Effector CD8-positive, alpha-beta T cell (primary cell): ENCODE measurements at places on chromosomes 12 and 14.

GRCh38 chr12:94832780-94833681 is 170.5 kb downstream of the NDUFA12 start:
- no peak for DNase-seq

GRCh38 chr14:93050761-93051160 is 65.0 kb downstream of the ITPK1 start:
- no peak for DNase-seq

GRCh38 chr12:9319842-9320173 is 111.6 kb upstream of the PZP start:
- DNase-seq, result no peak

DNA sequence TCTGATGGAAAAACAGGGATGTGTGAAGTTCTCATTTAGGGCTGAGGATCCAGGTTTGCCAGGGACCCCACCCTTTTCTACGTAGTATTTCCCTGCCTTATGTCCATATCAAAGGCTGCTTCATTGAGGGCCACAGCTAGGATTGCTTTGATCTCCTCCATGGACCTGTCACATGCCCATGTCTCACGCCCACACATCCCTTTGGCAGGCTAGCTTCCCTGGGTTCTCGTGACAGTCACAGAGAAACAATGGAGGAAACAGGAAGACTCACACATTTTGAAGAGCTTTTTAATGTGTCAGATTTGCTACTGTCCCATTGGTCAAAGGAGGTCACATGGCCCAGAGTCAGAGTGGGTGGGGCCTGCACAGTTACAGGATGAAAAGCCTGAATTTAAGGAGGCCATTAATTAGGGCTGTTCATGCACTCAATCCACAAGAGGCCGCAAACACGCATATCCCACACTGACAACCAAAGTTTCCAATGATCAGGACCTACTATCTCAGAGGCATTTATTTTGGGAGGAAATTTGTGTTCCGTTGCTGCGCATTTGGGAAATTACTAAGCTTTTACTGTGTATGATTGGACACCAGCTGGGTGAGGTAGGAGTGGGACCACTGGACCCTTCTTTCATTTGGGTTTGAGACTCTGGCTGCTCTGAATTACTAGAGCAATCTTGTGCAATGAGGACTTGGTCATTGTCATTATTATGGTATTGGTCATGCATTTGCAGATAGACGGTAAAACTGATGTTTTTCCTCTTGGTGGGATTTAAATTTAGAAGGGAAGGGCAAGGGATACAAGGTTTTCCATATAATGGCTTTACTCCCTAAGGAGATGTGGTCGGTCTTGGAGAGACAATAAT is 266.2 kb downstream of the KTN1 start:
- no peak for DNase-seq

GRCh38 chr12:24153079-24153478 is 203.6 kb upstream of the SOX5 start:
- no peak for DNase-seq

GRCh38 chr12:53568809-53569557 is 57.2 kb downstream of the ATF7 start:
- no peak for DNase-seq

DNA sequence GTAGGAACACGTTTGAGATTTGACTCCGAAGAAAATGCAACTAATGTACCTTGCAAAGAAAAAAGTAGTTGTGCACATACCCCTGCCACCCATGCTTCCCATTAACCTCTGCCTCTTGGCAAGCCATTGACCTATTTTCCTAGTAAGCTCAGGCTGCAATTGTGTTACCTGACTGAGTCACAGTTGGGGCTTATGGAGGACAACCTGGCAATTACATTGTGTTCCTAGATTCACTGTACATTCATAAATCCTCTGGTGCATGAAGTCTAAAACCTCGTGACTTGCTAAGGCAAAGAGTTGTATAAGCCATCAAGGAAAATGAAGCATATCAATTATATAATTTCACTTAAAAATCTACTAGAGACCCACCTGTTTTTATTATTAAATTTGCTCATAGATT is 62.0 kb upstream of the DUSP6 start:
- DNase-seq, result no peak

- no peak for DNase-seq
Measured at GRCh38 chr12:100567945-100568344, 5.5 kb upstream of the GAS2L3 start.

GRCh38 chr14:96268431-96269358 is 12.7 kb downstream of the BDKRB1 start:
- no peak for DNase-seq

DNA sequence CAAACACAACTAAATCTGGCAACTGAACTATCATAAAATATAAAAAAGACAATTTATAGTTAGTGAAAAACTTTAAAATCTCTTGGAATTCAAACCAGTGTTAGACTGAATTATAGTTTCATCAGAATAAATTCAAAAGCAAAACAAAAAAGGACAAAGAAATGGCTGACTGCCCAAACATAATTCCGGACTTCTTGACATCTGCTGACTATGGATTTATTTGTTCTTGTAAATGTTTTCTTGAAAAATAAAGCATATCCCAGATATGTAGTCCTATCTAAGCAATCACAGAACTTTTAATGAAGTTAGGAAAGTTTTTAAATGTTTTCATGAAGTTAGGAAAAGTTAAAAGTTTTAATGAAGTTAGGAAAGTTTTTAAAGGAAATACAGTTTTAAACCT is 45.8 kb upstream of the CNTN1 start:
- no peak for DNase-seq

DNA sequence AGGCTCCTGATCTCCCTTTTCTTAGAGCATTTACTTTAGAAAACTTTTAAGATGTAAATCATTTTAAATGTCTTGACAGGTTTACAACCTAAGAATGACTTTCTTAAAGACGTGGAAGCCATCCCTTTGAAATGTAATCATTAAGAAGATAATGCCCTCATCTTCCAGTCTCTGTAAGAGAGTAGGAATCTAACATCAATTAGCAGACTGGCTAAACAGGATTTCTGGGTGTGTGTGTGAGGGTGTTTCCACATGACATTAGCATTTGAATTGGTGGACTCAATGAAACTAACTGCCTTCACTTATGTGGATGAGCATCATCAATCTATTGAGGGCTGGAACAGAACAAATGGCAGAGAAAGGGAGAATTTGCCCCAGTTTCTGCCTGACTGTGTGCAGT is 329.5 kb downstream of the RPL10L start:
- no peak for DNase-seq

- DNase-seq, result no peak
Measured at GRCh38 chr12:93964936-93965335, 183.4 kb upstream of the PLXNC1 start.

DNA sequence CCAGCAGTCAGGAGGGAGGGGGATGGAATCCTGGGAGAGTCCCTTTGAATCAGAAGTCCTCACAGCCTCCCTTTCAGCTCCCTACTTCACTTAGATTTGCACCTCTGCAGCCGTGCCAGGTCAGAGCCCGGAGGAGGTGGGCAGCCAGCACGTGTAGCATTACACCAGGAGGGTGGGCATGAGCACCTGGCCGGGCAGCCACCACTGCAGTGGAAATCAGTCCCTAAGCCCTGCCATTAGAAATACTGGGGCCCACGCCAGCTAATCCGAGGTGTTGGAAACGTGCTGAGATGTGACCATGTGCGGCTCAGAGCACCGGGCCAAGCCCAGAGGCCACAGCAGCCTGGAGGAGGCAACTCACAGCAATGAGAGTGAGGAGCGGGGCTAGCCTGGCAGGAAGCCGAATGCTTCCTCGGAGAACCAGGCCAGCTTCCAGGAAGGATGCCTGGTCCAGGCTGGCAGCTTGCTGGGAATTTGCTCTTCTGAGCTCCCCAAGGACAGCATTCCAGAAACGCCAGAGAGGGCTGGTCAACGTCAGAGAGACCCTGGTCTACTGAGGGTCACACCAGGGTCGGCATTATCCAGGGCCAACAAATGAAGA is 9.4 kb upstream of the CACNA2D4 start:
- DNase-seq, result no peak

DNA sequence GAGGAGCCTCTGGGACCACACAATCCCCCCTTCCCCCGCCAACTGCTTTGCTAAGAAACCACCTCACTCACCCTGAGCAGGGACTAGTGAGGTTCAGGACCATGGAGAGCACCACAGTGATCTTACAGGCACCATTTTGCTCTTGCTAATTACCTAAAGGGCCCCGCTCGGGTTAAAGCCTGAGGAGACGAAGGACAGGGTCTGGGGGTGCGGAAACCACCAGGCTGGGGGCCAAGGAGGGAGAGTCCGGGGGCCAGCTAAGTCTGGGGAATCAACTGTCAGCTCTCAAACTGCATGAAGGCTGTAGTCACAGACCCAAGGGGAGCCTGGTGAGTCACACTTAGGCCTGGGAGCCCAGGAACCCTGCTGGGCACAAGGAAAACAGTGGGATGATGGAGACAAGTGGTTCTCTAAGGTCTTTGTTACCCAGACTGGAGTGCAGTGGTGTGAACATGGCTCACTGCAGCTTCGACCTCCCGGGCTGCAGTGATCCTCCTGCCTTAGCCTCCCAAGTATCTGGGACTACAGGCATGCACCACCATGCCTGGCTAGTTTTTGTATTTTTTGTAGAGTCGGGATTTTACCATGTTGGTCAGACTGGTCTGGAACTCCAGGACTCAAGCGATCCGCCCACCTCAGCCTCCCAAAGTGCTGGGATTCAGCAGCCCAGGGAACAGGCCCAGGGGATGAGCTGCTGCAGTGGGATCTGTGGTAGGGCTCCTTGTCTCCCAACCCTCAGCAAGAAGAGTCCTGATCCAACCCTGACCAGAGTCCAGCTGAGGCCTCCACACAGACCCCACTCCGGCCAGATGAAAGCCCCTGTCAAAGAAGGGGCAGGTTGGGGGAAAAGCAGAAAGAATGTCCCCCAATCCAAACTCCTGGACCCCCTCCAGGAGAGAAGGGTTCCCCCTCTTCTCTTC is 98.8 kb downstream of the CALM1 start:
- peak; percentile 22 for DNase-seq

DNA sequence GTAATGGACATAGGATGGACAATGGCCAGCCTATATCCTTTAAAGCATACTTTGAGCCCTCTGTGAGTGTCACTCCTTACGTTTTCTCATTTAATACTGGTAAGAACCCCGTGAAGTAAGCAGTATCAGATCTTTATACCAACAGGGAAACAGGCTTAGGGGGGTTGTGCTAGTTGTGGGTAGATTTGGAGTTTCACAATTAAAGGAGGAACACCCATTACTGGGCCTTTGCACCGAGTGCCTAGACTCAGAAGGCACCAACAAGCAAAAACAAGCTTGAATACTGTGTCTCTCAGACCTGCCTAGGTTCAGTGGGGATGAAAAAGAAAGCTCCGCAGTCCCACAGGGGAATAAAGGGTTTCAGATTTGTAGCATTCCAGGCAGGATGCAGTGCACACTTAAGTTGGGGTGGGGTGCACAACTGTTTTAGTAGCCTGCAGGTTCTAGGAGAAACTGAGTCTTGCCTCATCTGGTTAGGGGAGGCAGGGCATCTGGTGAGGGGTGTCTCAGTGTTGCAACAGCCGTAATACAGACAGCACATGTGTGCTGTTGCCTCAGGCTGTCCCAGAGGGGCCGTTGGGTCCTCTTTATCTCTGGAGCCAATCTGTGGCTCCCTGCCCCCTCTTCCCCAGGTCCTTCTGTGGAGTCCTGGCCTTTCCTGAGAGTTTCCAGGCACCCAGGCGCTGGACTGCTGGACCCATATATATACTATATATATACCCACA is 51.2 kb downstream of the IRAK3 start:
- no peak for DNase-seq

DNA sequence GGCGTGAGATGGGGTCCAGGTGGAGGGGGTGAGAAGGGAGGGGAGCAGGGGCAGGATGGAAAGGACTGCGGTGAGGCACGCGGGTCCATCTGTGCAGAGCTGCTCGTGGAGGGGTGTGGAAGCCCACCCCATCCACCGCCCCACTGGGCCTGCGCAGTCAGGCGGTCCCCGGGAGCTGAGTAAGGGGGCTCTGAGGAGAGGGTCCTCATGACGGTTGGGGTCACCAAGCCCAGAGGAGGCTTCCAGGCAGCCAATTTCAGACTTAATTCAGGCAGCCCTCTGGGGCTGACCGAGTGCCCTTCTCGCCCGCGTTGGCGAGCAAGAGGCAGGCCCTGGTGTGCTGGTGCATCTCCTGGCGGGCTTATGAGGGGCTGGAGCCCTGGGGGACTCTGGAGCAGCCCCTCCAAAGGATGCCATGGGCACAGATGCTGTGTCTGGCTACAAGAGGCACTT is 115.5 kb downstream of the KIF26A start:
- DNase-seq, result no peak

DNA sequence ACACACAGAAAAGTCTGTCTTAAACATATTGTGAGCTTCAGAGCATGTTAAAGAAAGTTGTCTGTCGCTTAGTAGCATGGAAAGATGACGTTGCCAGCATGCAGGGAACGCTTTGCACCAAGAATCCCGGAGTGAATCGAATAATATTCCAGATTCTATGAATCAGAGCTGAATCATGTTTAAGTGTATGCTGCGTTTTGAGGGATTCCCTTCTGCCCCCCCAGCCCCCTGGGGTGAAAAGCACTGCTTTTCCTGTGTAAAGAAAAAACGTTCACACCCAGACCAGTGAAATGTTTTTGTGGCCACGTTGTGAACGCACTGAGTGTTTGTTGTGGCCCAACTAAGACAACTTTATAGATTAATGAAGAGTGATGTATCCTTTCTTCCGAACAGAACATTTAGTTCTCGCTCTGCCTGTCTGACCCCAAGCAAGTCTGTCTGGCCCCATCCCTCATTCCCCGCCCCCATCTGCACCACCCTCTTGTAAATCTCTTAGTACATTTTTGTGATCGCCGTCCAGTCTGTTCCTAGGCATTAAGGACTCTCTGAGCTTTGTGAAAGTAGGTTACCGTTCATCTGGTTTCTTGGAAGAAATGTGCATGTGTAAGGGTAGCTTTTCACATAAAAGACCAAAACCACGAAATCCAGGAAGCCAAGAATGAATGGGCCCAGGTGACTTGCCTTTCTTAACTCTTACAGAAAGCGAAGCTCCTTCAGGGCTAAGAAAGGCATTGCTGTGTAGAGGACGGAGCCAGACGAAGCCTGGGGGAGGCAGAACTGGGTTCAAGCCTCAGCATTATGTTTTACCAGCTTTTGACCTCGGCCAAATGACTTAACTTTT is 103.0 kb downstream of the SAMD4A start:
- DNase-seq, result no peak
